ENCODE measurements at places on chromosomes 5 and 9.

DNA sequence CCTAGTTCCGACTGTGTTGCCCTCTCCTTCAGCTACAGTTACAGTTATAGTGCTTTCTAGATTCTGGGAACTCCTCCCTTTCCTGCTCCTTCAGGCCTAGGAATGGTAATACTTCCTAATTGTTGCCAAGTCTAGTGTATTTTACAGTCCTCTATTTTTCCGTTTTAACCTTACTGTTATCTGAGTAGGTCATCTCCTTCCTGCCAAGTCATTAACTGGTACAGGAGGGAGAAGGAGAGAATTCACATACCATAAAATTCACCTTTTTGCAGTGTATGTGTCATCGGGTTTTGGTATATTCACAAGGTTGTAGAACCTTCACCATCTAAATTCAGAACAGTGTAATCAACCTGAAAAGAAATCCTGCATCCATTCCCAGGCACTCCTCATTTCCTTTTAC, 335.4 kb upstream of the MEF2C start:
- DNase-seq: no peak

- DNase-seq: peak; percentile 50
Observed at GRCh38 chr5:54844905-54845566, 140.4 kb downstream of the ESM1 start.

DNA sequence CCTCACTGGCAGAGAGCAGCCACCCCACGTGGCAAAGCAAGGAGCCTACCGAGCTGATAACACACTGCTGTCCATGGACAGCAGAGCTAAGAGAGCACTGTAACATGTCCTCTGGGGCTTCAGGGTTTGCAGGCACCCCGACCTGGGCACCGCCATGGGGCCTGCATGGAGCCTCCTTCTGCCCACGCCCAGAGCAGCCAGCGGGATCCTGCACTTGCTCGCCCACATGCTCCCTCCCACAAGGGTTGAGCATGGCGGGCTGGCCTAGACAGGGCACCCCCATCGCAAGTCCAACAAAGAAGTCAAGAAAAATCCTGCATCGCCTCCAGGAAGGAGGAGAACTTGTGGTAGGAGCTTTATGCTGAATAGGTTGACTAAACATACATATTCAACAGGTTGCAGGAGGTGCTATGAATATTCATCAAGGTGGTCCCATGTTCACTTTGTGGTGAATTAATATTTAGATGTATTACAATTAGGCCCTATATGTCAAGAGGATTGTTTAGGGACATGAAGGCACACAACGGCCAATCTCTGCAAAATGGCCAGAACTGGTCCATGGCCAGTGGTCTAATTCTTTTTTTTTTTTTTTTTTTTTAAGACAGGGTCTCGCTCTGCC, 3.8 kb upstream of the MIGA2 start:
- DNase-seq: no peak

DNA sequence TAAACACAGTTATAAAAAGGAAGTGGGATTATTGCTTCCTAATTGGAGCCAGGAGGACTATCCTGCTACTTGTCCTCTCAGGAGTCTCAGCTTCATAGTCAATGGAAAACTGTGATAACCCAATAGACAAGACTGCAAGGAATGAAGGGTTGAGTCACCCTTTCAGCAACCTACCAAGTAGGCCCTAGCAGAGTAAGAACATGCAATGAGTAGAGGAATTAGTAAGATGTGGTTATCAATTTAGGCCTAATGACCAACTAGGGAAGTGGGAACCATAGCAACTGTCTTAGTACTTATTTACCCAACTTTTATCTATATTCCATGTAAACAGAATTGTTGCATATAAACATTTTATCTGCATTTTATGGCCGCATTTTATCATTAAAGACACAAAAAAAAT, 310.1 kb downstream of the RFX3 start:
- DNase-seq: no peak

- no peak for DNase-seq
Observed at GRCh38 chr9:114006155-114006550, 71.9 kb downstream of the AMBP start.

GRCh38 chr5:66697796-66698564, 101.8 kb downstream of the MAST4 start:
- no peak for DNase-seq

DNA sequence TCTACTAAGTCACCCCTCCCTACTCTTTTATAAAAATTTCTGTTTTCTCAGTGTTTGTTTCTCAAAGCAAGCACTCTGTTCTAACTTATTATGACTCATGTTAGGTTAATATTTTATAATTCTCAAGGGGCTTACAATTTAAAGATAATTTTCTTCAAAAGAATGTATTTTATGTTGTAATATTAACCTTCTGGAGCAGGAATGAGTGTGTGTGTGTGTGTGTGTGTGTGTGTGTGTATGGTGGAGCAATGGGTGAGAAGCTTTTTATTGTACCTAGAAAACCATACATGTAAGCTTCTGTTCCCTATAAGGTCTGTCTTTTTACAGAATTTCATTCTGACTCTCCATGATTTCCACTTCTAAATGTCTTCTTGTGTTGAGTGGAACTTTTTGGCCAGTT, 63.0 kb downstream of the PBX3 start:
- DNase-seq: no peak

- DNase-seq: no peak
Observed at GRCh38 chr5:123119334-123119986, 30.4 kb downstream of the PRDM6 start.

- DNase-seq: no peak
Observed at GRCh38 chr5:81556809-81557208, 162.9 kb upstream of the ACOT12 start.

- peak; percentile 38 for DNase-seq
Observed at GRCh38 chr9:109110329-109111021, 9.3 kb downstream of the TMEM245 start.

- DNase-seq: no peak
Observed at GRCh38 chr5:133075572-133076536, 24.0 kb downstream of the HSPA4 start.

GRCh38 chr5:67576112-67576511, 379.5 kb upstream of the CD180 start:
- DNase-seq: no peak

GRCh38 chr5:9543311-9543920, 2.5 kb downstream of the SEMA5A start:
- no peak for DNase-seq

DNA sequence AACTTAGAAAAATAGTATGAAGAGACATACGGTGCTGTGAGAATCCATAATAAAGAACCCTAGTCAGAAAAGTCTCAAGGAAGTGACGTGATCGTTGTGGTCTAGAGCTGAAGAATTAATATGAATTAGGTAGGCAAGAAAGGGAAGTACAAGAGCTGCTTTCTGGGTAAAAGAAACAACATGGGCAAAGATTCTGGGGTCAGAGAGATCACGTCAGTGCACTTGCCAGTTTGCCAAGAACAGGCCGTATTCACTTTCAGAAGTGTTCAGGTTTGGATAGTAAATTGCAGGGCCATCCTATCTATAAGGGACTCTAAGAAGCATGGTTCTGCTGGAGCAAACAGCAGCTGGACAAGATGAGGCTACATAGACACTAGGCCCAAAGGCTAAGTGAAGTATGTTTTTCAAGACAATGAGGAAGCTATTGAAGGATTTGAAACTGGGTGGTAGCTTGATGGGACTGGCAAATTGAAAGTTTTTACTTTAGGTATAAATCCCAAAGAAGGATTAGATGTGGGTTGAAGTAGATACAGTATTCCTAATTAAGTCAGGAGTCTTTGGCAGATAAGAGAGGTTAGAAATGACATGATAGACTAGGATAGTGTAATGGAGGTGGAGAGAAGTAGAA, 4.8 kb upstream of the CHD1 start:
- no peak for DNase-seq

- DNase-seq: no peak
Observed at GRCh38 chr5:124655921-124656511, 90.4 kb downstream of the ZNF608 start.

DNA sequence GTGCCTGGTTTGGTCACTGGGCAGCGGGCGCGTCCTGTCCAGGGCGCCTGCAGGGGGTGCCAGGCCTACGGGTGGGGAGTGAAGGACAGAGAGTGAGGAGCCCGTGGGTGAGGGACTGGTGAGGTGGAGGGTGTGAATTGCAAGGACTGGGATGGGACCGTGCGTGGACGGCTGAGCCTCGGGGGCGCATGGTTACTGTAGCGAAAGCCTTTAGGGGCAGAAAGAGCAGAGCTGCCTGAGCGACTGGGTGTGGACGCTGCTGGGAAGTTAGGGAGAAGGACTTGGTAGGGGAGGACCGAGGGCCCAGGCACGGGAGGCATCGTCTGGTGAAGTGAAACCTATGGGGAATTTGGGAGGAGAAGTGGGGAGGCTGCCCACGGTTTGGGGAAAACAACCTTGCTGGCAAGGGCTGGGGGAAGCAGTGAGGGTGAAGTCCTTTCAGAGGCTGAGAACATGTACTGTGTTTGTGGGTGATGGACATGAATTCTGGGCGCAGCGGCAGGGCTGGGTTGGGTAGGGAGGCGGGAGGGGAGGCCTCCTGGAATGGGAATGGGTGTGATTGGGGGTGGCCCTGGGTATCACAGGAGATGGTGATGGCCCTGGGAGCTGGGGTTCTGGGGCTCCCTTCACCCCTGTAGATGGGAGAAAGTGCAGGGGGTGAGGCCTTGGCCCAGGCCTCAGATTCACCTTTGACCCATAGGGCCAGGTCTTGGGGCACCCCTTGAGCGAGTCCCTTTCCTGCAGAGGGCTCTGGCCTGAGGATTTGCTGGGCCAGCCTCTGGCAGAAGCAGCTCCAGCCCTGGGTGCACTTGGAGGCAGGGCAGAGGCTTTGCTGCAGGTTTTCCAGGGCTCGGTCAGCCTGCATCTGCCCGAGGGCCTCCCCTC, 1.7 kb upstream of the TOR4A start:
- DNase-seq: no peak

- DNase-seq: no peak
Observed at GRCh38 chr9:113368348-113368981, 8.3 kb downstream of the HDHD3 start.

- DNase-seq: peak; percentile 98
Observed at GRCh38 chr9:121902461-121903135, 190.5 kb downstream of the TTLL11 start.

All from stromal cell of bone marrow (primary cell).